ENCODE measurements at places on chromosomes 4 and X.

DNA sequence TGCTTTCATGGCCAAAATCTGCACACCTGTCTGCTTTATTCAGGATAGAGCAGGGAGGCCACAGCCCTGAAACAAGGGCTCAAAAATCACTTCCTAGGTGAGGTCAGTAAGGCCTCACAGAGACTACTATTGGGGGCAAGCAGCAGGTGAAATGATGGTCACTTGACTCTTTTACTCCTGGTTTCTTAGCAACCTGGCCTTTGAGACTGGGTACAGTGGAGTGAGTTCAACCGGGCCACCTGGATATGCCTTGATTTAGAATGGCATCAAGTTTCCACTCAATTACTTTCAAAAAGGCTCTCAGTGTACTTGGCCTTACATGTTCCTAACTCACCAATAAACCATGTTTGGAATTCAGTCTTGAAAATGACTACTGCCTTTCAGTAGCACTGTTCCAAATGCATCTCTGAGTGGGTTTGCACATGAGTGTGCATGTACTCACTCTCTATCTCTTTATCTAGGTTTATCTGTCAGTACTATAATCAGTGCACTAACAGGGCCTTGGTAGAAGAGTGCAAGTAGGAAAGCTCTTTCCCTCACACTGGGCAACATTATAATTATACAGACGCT is 388.2 kb downstream of the OPHN1 start:
- no peak for DNase-seq

DNA sequence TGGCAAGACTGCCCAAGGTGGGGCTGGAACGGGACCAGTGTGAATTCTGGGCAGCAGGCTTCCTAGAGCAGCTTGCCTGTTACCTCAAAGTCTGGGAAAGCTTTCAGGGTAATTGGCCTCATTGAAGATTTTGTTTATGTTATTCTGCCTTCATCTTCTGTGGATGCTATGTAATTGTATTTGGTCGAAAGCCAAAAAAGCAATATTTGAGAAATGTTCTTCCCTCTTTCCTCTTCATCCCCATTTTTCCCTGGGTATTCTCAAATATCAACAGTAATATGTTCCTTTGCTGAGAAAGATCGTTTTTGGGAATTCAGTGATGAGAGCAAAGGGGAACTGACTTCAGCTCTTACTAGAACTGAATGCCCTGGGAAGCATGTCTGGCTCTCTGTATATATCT is 12.9 kb downstream of the TMEM131L start:
- DNase-seq: no peak

DNA sequence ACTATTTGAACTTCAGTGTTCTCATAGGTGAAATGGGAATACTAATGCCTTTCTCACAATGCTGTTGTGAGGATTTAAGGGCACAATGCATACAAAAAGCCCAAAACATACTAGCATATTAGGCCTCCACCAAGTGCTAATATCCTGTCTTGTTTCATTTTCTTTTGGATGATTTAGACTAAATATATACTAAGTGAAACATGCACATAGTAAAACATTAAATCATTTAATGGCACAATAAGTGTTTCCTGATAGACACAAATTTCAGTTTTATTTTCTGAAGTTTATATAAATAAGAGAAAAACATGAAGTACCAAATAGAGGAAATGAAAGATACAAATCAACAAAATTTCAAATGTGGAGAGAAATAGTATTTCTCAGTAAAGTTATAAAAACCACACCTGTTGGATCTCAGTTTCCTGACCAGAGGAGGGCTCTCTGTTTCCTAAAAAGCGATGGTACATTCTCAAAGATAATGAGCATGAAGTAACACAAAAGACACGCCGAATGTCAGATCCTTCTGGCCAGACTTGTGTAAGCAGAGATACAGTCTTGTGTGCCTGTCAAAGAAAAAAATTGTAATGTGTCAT is 25.1 kb downstream of the DDX60 start:
- DNase-seq: no peak

DNA sequence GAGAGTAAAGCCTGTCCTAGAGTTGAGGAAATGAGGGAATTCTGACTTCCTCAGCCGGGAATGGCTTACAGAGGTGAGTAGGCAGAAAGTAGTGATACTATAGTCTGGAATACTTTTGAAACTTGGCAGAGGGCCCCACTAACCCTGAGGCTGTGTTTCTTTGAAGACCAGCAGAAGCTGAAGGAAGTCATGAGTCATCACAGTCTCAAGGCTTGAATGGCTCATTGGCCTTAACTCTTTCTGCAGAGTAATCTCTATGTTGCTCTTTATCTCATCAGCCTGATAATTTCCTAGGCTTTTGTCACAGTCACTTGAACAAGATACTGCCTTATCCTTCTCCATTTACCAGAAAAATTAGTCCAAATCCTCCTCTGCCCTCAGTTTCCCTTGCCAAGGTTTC is 80.8 kb downstream of the ANKRD50 start:
- peak; percentile 84 for DNase-seq

GRCh38 chrX:1390621-1391369 is 1.1 kb downstream of the SLC25A6 start:
- DNase-seq: peak; percentile 59

- DNase-seq: no peak
Measured at GRCh38 chr4:20422398-20422797, 170.7 kb downstream of the SLIT2 start.

Measured in RWPE2 (cell line).